ELR (cell line): ENCODE measurements at places on chromosomes 12 and 14.

- DNase-seq: no peak
Measured at GRCh38 chr12:86950444-86950843, 694.3 kb upstream of the MGAT4C start.

DNA sequence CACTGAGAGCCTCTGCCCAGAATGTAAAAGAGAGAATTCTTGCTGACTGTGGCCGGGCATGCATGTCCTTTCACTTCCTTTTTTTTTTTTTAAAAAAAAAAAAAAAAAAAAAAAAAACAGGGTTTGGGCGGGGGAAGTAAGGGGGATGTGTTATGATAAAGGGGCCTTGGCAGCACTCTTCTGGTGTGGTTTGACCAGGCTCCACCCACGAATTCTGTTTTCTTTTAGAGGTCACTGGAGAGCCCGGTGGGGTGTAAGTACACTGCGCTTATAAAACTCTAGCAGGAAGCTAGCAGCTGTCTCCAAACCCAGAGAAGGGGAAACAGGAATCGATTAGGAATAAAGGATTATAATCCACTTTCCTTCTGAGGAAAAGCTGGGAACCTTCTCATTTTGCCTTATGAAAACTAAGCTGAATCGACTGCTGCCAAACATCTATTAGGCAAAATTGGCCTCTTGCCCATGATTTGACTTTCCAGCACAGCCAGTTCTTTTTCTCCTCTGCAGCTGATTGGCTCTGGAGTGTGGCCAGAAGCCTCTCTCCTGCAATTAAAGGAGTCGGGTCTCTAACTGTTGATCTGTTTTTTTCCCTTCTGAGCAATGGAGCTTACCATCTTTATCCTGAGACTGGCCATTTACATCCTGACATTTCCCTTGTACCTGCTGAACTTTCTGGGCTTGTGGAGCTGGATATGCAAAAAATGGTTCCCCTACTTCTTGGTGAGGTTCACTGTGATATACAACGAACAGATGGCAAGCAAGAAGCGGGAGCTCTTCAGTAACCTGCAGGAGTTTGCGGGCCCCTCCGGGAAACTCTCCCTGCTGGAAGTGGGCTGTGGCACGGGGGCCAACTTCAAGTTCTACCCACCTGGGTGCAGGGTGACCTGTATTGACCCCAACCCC lies 27.7 kb upstream of the HIGD1C start:
- DNase-seq: peak; percentile 69

DNA sequence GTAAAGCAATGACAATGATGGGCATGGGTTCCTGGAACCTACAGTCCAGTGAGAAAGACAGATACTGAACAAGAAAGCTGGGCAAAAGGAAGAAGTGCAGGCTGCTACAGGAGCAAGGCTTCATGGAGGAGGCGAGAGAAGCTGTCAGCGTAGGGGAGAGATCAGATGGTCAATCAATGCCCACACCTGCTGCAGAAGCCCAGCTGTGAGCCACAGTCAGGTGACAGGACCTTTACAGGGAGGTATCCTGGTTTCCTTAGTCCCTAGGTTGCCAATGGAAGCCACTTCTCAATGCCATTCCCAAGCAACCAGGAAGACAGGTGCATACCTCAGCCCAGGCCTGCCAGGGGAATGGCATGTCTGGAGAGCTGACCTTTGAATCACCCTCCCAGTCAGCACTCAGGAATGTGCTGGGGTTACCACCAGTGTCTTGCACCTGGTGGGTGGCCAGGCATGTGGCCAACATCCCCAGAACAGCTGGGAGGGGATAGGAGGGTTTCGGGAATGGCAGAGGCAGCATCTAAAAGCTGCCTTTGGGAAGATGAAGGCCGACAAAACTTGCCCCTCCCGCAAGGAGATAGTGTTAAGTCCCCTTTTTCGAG lies 170.3 kb downstream of the TTC7B start:
- peak; percentile 51 for DNase-seq

DNA sequence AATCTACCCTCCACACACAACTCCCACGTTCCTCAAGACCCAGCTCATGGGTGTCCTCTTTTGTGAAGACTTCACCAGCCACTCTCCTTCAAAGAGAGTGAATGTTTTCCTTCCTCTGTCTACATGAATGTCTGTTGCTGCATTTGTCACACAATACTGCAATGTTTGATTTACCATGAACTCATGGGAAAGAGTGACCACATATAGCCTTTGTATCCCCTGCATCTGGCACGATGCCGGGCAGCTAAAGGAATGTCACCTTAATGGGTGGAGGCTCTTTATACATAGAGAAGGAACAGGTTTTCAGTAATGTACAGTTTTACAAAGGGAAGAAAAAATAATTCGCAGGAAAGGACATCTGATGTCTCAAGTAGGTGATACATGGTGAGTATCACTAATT lies 12.1 kb upstream of the BCDIN3D start:
- DNase-seq: no peak

DNA sequence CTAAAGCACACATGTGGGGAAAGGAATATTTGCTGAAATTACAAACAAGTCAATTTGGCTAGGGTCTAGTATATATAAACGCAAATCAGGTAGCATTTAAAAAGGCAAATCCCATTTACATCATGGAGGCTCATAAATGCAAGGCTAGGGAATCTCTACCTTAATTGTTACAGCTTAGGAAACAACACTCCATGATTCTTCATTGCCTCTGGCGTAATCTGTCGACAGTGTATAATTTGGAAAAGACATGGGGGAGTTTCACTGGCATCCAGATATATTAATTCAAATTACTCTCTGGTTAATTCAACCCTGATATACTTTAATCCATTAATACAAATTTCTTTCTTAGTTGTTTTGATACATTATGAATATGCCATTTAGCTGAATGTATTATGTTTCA lies 1630.2 kb upstream of the FLRT2 start:
- no peak for DNase-seq

- no peak for DNase-seq
Measured at GRCh38 chr12:5262885-5263284, 169.0 kb upstream of the NTF3 start.

GRCh38 chr14:69481815-69482568 lies 2.5 kb upstream of the PLEKHD1 start:
- DNase-seq: no peak

DNA sequence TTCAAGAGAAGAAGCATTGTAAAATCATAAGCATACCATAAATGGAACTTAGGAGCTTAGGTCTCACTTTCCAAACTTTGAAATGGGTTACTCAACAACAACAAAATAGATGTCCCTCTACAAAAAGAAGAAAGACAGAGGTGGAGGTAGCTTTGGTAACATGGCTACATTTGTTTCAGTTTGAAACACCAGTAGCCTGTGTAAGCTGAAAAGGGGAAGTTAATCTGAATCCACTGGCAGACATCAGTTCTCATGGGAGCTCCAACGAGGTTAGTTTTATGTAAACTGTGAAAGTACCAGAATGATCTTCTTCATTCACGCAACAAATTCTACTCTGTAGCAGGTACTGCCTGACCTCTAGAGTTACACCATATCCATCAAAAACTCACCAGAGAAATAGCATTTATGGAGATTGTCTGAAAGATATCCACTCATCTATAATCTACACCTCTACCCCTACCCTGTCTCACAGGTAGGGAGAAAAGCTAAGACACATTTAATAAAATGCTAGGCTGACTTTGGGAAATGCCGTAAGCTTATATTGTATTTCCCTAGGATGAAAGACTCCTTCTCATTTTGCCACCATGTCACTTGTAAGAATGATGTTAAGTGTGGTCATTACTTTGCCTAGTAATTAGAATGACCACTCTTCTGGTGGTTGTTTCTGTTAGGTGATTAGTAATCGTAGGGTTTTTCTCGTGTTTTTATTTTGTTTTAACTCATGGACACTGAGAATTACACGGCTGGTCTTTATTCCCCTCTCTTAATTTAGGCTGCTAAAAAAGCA lies 224.1 kb downstream of the ASCL1 start:
- no peak for DNase-seq

DNA sequence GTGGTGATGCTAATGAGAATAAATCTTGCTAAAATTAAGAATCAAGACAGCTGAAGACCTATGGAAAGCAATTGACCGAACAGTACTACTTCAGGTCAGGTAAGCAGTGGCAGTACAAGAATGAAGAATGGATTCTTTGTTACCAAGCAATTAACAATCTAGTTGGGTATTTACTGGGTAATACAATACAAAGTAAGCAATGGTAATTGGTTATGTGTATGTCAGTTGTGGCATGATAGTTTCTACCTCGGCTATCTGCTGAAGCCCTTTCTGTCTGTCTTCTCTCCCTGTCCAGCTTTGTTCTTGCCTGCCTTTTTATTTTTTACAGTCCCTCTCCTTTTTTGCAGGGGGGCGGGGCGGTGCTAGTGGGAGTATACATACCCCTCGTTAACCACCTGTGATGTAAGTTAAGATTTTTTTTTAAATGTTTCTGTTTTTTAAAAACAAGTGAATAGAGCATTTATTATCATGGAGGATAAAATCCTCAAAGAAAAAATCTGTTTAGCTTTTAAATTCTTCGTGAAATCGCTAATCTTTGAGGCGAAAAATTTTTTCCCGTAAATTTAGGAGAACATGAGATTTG lies 75.9 kb downstream of the RCOR1 start:
- DNase-seq: no peak

GRCh38 chr12:98745578-98746391 lies 100.7 kb downstream of the APAF1 start:
- no peak for DNase-seq

GRCh38 chr14:84797326-84797725 lies 732.6 kb upstream of the FLRT2 start:
- DNase-seq: no peak

- no peak for DNase-seq
Measured at GRCh38 chr14:75274899-75275569, 3.6 kb upstream of the FOS start.

DNA sequence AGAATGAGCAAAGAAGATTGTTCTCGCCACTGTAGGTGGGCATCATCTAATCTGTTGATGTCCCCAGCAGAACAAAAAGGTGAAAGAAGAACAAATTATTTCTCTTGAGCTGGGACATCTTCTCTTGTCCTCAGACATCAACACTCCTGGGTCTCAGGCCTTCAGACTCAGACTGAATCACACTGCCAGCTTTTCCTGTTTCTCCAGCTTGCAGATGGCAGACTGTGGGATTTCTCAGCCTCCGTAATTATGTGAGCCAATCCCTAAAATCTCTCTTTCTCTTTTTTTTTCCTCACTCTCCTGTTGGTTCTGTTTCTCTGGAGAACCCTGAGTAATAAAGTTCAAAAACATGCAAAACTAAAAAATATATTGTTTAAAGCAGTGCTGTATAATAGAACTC lies 3.7 kb upstream of the TMPRSS12 start:
- no peak for DNase-seq

DNA sequence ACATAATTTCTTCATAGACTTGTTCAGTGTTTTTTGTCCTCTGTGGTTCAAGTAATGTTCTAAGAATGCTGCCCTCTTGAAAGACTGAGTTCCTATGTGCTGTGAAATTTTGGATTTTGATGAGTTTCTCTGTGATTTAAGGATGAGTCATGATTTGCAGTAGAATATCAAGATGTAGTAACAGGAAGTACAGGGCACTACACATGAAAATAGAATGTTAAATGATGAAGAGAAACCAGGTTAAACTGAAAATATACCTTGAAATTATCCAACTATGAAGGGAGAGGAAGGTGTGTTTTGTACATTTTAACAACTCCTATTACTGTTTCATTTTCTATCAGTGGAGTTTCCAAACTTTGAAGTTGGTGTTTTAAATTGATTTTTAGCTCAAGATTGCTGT lies 4.8 kb downstream of the ELK3 start:
- DNase-seq: peak; percentile 98

DNA sequence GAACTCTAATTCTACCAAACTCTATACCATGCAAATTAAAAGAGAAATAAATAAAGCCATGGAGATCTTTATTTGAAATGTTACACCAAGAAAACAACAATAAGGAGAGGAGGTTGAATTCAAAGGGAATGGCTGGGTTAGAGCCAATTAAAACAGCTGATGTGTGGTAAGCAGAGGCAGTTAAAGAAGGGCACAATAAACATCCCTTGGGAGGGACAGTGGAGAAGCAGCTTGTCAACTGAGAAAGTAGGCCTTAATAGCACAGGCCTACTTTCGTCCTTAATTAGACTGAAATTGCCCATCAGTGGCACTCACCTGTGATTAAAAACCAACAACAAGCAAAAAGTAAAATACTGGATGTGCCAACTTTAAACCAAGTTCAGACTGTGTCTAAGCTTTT lies 16.3 kb upstream of the NAV3 start:
- no peak for DNase-seq

DNA sequence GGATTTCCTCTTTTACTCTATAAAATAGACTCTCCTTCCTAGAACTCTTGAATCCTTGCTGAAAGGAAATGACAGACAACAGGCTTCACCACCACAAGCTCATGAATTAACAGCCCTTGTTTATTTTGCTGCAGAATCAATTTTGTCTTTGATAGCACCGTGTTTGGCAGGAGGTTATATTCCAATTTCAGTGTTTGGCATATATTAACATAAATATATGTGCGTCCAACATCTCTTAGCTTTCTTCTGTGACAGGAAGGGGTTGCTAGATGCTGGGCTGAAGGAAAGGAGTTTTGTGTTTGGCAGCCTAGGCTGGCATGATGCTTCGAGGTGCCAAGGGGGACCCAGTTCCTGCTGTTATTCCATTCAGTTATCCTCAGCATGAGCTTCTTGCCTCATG lies 126.4 kb downstream of the TMEM132C start:
- DNase-seq: no peak

- DNase-seq: peak; percentile 28
Measured at GRCh38 chr14:96042248-96042930, 3.2 kb downstream of the C14orf132 start.
